Pulmonary artery endothelial cell (primary cell): ENCODE measurements at places on chromosomes 5 and 9.

DNA sequence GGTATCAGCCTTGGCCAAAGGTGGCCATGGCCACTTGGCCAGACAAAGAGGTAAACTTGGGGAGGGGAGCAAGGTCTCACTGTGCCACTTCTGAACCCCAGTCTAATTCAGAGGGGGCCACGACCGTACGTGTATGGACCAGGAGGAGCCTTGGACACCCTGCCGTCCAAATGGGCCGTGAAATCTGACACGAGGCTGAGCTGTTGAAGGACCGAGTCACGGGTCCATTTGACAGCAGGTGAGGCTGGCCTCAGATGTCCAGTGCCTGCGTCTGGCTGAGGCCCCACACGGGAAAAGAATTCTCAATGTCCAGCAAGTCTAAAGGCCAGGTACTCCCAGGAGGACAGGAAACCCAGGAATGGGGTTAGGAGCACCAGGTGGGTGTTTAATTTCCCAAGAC, 17.7 kb downstream of the CMBL start:
- DNase-seq, result no peak

GRCh38 chr5:171453056-171453725, 33.7 kb downstream of the FGF18 start:
- DNase-seq, result no peak

GRCh38 chr5:81078930-81079329, 118.8 kb downstream of the RASGRF2 start:
- no peak for DNase-seq

- DNase-seq, result no peak
Measured at GRCh38 chr5:159094745-159095144, 5.0 kb downstream of the EBF1 start.

DNA sequence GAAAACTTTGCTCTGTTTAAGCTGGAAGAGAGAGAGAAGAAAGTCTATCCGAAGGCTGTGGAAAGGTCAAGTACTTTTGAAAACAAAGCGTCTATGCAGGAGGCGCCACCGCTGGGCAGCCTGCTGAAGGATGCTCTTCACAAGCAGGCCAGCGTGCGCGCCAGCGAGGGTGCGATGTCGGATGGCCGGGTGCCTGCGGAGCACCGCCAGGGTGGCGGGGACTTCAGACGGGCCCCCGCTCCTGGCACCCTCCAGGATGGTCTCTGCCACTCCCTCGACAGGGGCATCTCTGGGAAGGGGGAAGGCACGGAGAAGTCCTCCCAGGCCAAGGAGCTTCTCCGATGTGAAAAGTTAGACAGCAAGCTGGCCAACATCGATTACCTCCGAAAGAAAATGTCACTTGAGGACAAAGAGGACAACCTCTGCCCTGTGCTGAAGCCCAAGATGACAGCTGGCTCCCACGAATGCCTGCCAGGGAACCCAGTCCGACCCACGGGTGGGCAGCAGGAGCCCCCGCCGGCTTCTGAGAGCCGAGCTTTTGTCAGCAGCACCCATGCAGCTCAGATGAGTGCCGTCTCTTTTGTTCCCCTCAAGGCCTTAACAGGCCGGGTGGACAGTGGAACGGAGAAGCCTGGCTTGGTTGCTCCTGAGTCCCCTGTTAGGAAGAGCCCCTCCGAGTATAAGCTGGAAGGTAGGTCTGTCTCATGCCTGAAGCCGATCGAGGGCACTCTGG, 32.6 kb downstream of the CD180 start:
- DNase-seq, result no peak

DNA sequence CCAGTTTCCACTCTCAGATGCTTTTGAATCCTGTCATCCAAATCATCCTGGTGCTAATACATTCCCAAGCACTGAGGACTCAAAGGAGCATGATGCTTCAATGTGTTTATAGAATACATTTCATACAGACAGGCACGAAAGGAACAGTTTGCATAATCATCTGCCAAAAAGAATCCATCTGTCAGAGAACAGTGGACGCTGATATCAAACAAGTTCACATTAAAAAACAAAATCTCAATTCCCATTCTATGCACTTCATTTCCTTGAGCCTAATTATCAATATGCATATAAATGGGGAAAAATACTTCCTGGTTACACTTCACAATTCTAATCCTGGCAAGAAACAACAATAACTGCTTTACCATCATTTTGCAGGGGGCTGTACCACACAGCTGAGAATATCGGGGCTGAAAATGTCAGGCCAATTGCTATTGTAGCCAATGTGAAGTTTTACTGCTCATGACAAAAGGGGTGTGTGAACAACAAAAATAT, 125.5 kb upstream of the FAM174A start:
- DNase-seq, result no peak

DNA sequence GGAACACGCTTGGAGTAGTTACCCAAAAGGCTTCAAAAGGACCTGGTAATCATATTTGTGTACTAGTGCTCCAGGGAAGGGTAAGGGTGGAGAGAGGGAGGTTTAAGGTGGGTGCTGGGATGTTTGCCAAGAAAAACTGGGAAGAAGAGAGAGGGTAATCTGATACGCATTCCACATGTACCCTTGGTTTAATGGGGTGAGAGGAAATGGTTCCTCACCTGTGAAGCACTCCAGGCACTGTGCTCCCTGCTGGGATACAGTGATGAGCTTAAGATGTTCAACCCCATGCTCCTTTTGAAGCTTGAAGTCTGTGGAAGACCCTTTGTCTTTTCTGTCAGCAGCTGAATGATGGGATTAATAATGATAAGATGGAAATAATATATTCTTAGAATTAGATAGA, 98.4 kb downstream of the COX7C start:
- DNase-seq, result no peak

GRCh38 chr5:58972301-58972700, 389.4 kb downstream of the RAB3C start:
- no peak for DNase-seq
